ENCODE measurements at places on chromosomes 4 and X.

GRCh38 chr4:155900381-155900780 is 3.1 kb upstream of the TDO2 start:
- no peak for DNase-seq

DNA sequence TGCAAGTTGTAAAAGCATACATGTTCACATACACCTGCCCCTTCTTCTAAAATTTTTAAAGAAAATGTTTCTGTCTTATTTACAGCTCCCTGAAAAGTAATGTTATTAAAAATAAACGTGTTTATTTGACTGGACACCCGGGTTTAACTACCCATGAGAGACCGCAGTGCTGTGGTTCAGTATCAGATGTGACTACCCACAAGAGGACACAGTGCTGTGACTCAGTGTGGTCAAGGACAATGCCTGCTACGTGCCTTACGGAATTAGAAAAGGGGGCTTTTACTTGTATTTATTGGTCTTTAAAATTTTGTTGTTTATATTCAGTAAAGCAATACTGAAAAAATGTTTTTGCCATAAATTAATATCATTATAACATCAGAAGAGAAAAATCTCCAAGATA is 641.4 kb downstream of the TRIML1 start:
- DNase-seq, result no peak

DNA sequence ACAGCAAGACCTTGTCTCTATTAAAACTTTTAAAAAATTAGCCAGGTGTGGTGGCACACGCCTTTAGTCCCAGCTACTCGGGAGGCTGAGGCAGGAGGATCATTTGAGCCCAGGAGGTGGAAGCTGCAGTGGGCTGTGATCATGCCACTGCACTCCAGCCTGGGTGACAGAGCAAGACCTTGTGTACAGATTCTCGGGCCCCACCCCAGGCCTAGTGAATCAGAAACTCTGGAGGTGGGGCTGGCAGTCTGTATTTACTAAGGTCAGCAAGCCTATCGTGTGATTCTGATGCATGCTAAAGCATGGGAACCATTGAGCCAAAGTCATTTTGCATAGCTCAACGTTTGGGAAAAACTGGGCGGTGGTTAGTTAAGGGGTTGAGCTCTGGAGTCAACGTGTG is 3.5 kb downstream of the S100G start:
- DNase-seq, result no peak

GRCh38 chr4:12411072-12411471 is 982.4 kb upstream of the HS3ST1 start:
- no peak for DNase-seq

DNA sequence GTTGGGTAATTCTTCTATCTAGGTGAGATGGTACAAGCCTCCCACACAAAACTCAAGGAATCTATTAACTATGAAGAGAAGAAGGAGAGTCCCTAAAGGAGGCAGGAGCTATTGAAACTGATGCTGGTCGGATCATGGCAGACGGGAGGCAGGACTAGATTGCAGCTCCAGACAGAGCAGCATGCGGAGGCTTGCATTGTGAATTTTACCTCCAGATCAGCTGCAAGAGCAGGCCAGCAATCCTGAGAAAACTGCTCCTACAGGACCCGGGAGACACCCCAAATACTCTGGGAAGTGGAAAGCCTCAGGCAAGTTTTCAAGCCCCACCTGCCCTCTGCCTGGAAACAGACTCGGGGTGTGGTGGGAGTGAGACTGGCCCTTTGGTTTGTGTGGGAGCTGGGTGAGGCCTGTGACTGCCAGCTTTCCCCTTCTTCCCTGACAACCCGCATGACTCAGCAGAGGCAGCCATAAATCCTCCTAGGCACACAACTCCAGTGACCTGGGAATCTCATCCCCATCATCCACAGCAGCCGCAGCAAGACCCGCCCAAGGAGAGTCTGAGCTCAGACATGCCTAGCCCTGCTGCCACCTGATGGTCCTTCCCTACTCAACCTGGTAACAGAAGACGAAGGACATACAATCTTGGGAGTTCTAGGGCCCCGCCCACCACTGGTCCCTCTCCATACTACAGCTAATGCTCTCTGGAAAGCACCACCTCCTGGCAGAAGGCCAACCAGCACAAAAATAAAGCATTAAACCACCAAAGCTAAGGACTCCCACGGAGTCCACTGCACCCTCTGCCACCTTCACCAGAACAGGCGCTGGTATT is 30.9 kb downstream of the GATB start:
- no peak for DNase-seq

DNA sequence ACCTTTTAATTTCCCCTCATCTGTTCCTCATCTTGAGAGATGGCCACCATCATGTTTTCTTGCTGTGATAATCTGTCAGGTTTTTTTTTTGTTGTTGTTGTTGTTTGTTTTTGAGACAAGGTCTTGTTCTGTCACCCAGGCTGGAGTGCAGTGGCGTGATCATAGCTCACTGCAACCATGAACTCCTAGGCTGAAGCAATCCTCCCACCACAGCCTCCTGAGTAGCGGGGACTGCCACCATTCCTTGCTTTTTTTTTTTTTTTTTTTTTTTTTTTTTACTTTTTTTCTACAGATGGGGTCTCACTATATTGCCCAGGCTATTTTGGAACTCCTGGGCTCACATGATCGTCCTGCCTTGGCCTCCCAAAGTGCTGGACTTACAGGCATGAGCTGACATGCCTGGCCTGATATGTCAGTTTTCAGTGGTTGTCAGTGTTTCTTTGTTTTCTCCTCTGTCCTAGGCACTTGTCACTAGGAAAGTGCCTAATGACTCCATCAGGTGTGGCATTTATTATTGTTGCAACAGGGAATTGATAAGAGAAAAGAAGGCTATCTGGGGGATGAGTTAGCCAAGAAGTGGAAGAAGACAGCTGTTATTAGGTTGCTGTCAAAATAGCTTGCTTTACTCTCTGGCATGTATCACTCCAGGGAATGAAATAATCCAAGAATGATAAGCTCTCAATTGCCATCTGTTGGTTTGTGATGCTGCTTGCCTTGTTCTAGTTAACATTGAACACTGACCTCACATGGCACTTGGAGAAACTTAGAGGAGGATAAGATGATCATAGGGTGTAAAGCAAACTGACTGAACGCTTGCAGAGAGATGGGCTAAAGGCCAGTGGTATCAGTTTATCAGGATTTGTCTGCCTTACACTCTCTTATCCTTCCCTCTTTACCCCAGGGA is 41.7 kb downstream of the TMEM164 start:
- no peak for DNase-seq

GRCh38 chr4:7962609-7963508 is 23.2 kb upstream of the AFAP1 start:
- DNase-seq, result no peak

- DNase-seq, result no peak
These were observed 3.9 kb downstream of the PRSS12 start for GRCh38 chr4:118348886-118349285.

DNA sequence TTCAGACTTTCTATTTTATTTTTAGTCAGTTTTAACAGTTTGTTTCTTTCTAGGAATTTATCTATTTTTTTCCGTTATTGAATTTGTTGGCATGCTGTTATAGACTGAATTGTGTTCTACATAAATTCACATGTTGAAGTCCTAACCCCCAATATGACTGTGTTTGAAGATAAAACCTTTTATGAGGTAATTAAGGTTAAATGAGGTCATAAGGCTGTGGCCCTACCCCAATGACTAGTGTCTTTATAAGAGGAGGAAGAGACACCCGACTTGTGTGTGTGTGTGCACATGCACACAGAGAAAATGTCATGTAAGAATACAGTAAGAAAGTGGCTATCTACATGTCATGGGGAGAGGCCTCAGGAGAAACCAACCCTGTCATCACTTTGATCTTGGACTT is 146.3 kb downstream of the BRWD3 start:
- no peak for DNase-seq

DNA sequence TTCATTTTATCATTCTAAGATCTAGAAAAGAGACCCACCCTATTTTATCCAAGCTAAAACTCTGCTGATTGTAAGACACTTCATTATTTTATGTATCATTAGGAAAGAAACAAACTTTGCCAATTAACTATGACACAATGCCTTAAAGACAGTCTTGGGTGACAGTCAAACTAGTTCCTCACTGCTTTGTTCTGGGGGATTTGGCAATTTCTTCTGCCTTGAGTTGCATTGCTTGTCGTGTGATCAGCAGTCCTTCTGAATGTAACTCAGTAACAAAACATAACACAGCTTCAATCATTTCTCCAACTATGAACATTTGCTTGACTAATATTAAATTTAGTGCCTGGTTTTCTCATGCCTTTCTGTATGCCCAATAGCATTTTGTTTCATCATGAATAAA is 577.9 kb upstream of the DIPK2B start:
- DNase-seq, result no peak

DNA sequence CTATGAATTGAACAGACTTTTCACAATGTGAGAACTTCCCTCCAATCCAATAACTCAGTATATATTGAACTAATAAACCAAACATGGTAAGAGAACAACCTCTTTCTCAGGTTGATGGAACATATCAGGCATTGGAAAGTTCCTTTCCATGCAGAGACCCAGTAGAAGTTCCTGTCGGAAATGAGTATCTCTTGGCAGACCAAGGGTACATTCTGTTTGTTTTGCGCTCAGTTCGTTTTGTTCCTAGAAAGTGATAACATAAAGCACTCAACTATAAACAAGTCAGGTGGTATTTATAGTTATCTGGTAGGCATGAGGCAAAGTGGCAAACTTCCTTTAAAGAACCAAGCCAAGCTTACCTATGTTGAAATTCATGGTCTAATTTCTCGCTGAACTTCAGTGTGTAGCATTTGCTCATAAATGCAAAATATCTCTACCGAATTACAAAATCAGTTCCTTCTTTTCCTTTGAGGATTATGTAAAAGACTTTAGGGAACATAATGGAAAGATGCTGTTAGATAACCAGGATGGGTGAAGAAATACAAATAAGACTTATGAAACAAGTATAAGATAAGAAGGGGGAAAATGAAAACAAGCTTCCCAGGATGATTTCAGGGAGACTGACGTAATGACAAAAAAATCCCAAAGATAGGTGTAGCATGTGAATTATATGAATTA is 120.3 kb downstream of the ARHGAP24 start:
- no peak for DNase-seq

GRCh38 chrX:147183161-147183560 is 368.6 kb upstream of the CXorf51A start:
- DNase-seq, result no peak

- DNase-seq, result no peak
These were observed 65.6 kb upstream of the BLTP1 start for GRCh38 chr4:122086338-122087065.

DNA sequence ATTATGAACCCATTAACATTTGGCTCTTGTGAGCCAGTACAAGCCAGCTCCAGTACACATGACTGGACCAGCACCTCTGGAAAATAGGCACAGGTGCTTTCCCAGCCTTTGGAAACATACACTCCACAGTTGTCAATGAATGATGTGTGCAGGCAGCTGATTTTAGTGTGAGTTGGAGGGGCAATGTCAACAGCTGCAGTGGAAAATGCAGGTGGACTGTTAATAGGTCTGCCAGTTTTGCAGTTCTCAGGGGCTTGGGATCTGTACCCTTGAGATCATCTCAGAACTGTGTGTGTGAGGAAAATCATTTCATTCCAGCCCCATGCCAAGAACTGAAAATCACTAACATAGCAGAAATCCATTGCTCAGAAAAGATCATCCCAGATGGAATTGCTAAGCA is 81.7 kb upstream of the CHRDL1 start:
- DNase-seq, result no peak

GRCh38 chr4:54144661-54145171 is 44.8 kb downstream of the GSX2 start:
- no peak for DNase-seq

DNA sequence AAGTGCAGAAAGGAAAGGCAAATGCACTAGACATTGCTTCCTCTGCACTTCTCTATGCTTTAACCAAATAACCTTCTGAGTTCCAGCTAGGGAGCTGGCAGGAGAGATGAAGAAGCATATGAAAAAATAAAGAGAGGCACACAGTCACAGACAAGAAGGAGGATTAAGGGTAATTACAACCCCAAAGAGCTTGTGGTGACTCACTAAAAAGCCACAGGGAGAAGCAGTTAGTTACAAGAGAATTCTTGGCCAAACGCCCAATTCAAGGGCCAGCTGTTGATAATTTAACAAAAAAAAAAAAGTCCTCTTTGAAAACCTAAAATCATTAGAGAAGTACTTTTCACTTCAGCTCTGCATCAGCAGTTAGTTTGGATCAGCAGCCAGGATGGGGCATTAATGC is 478.0 kb downstream of the KCNIP4 start:
- no peak for DNase-seq

- DNase-seq, result no peak
These were observed 9.7 kb downstream of the POU4F2 start for GRCh38 chr4:146648461-146648783.

DNA sequence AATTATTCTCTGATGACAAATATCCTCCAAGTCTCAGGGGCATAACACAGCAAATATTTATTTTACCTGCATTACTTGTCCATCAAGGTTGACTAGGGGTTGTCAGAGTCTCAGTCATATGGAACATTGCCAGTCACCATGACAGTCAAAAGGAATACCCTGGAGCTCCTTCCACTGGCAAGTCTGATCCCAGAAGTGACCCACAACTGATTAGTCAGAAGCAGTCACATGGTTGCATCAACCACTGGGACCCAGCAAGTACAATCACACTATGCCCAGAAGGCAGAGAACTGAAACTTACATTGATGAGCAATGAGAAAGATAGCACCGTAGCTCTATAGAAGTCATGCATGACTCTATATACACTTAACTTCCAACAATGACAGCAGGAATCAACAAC is 41.9 kb upstream of the SOD3 start:
- no peak for DNase-seq

DNA sequence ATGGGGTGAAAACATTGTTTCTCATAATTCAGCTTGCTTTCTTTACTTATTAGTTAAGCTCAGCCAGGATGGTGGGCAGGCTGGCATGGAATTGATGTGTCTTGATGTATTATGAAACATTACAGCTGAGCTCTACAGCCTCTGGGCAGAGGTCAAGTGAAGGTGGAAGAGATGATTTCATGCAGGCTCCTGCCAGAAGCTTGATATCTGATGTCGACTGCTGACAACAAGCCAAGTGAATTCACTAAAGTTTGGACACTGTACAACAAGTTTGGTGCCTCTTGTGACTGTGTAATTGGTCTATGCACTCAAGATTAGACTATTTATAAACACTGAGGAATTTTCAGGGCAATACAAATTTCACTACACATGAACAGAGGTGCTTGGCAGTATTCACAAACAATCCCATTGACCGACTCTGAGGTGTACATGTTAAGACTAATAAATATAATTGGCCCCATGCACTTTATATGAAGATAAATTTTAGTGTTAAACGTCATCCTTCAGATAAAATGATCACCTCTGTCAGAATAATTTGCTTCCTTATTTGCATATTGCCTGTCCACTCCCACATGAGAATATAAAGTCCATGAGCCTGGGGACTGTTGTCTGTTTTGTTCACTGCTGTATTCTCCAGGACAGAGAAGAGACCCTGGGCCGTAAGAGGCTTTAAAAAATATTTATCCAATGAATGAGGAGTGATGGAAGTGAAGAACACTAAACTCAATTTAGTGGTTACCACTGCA is 612.2 kb downstream of the IQCM start:
- no peak for DNase-seq

- no peak for DNase-seq
These were observed 18.4 kb downstream of the SMS start for GRCh38 chrX:21958916-21959315.

- no peak for DNase-seq
These were observed 46.8 kb upstream of the SETD7 start for GRCh38 chr4:139602776-139603360.

Data from NCI-H748 treated with DMSO at 0.1 percent for 48 hours (cell line).